ENCODE measurements at places on chromosomes 3 and 15.
A peak's percentile ranks its signal among the peaks of the same experiment; 100 is the strongest.

DNA sequence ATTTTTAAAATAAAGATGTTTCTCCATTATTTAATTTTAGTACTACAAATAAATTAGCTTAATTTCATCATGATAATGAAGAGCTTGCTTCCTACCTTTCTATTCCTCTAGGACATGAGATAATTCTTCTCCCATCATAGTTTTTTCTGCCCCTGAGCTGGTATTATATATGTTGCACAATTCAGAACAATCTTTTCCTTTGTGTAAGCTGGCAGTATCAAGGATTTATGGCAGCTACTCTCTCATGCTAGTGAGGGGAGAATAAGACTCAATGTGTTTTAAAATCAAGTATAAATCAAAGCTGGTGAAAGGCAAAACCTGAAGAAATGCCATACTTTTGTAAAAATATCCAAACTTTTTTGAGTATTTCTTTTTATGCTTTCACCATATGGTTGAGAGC, 1405.3 kb downstream of the SI start:
- no peak for DNase-seq

GRCh38 chr3:53083521-53083920, 37.6 kb upstream of the SFMBT1 start:
- DNase-seq, result no peak

DNA sequence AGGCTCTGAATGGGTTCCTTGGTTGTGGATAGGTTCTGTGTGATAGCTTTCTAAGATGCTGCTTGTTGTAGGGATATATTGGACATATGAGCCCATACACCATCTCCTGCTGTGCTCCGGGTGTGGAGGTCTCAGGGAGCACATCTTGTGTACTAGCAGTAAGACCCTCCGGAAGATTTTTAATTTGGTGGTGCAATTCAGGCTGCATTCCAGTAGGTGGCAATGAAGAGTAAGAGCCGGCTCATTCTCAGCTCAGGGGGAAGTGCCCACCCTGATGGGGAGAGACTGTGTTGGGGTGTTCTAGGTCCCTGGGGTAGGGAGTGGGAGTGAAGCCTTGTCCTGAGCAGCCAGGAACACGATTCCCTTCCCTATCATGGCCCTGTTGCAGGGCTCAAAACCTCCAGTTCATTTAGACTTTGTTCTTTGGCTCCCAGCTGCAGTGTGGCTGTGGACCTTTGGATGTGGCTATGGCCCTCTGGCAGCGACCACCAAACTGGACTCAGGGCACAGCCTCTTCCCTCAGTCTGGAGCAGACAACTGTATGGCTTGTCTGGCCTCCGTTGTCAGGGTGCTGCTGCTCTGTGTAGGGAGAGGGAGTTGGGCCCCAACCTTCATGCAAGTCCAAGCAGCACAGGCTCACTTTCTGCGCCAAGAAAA, 104.7 kb downstream of the UNC13C start:
- DNase-seq, result no peak

DNA sequence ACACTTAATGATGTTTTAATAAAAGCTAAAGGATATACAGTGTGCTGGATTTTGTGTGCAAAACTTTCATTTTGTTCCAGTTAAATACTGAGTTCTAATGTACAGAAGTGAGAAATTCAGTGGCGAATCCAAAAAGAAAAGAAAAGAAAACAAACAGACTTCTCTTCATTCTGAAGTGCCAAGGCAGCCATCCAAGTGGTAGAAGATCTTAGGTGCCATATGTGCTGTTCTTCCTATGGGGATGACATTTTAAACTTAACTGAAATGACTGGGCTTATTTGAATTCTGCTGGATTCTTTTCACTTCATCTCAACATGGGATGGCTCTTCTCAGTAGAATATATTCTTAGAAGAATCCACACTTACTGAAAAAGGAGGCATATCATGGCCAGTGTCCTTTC, 416.5 kb downstream of the ROBO2 start:
- DNase-seq, result no peak

- DNase-seq, result peak; percentile 20
Measured at GRCh38 chr15:41115652-41116115, 396 bp downstream of the INO80 start.

DNA sequence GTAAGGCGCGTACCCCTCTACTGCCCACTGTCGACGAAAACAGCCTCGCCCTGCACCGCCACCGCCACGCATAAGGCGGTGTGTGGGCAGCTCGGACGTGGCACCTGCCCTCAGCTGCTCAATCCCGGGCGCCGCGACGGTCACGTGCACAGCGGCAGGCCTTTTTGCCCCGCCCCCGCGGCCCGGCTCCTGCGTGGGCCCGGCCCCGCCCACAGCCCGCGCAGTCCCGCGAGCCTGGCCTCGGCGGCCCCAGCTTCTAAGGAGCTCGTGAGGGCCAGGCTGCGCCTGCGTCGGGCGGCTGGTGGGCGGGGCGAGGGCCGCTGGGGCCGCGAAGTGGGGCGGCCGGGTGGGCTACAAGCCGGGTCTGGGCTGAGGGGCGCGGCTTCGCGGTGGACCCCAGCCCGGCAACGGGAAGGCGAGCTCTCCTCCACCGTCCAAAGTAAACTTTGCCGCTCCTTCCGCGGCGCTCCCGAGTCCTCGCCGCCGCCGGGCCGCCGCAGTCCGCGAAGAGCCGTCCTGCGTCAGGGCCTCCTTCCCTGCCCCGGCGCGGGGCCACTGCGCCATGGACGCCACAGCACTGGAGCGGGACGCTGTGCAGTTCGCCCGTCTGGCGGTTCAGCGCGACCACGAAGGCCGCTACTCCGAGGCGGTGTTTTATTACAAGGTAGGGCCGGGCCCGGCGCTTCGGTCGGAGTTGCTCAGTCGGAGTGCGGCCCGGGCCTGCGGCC, at the start of gene CAPN7:
Gene CAPN7, plus strand, starts transcription at position 313 of the 728 bp plus-strand sequence. Its CDS starts 250 bp downstream, at position 563.
- DNase-seq, result peak; percentile 87

- no peak for DNase-seq
Measured at GRCh38 chr3:52270252-52270754, 8.1 kb downstream of the WDR82 start.

GRCh38 chr3:15007681-15008141, 57.4 kb downstream of the MRPS25 start:
- DNase-seq, result no peak

DNA sequence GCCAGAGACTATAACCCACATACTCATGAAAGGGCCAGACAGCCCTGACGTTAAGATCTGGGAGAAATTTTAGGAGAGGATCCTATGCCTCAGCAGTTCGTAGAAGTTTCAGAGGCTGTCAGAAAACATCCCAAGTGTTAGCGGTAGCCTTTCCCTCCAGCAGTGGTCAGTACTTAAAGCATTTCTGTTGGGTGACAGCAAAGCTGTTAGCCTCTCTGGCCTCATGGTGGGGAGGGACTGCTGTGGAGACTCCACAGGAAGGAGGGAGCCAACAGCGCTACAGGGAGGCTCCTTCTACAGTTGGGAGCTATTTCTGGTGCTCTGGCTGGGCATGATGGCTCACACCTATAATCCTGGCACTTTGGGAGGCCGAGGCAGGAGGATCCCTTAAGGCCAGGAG, 27.4 kb downstream of the IDH2 start:
- no peak for DNase-seq

- DNase-seq, result no peak
Measured at GRCh38 chr3:109023656-109024254, 70.1 kb upstream of the GUCA1C start.

GRCh38 chr3:148642616-148643015, 55.1 kb upstream of the AGTR1 start:
- DNase-seq, result no peak

DNA sequence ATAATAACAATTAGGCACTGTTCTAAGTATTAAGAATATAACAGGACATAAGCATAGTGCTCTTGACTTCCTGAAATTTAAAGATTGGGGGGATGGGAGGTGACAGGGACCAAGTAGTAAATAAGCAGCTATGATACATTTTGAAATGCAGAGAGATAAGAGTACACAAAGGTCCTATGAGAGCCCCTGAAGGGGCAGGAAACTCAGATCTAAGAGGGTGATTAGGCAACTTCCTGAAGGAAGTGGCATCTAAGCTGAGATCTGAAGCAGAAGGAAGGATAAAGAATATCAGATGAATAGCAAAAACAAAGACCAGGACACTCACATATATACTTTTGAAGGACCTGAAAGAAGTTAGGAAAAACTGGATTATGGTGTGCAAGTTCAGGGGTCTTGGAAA, 415.2 kb upstream of the FRG2C start:
- no peak for DNase-seq

DNA sequence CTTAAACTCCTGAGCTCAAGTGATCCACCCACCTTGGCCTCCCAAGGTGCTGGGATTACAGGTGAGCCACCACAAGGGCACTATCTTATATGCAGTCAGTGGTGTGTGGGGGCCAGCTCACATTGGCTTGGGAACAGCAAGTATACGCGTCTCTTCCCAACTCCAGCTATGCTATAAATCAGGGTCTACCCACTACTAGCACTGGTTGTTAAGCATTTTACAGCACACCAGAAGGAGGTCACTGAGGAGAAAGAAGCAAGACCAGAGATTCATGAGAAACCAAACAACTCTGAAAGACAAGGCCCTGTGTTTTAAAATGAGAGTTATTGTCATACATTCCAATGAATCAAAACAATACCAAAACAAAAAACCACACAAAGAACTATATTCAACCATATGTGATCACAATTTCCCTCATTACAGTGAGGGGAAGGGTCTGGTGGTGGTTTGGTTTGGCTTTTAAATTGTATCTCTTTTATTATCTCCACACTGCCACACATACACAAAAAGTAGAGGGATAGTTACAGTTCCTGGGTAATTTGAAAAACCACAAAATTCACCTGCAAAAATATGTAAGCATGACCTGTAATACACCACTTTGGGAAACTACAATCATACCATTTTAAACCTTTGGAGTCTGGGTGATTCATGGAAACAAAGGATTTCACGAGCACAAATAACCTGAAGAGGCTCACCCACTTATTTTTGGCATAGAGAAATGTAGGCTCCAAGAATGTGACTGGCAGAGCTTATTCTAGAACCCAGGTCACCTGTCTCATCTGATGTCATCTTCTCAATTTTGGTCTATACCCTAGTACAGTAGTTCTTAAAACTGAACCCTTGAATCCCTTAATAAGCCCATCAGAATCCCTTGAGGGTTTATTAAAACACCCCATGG, 5.2 kb downstream of the MAGI1 start:
- DNase-seq, result no peak

DNA sequence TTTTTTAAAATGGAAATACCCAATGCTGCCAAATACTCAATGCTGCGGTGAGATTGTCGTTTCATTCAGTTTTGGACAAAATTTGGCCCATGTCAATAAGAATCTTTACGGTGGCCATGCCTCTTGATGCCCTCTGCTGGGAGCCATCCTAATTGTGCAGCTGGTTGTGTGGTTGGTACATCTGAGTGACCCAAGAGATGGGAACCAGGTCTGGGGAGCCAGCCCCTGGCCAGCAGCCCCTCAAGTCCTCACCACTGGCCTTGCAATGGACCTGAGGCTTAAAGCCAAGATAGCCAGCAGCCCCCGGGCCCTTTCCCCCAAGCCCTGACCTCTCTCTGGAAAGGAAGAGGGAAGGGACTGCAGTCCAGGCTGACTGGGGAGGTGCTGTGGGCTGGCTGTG, 36.4 kb upstream of the ESYT3 start:
- DNase-seq, result no peak

- no peak for DNase-seq
Measured at GRCh38 chr15:99371180-99372103, 120.2 kb downstream of the LRRC28 start.

DNA sequence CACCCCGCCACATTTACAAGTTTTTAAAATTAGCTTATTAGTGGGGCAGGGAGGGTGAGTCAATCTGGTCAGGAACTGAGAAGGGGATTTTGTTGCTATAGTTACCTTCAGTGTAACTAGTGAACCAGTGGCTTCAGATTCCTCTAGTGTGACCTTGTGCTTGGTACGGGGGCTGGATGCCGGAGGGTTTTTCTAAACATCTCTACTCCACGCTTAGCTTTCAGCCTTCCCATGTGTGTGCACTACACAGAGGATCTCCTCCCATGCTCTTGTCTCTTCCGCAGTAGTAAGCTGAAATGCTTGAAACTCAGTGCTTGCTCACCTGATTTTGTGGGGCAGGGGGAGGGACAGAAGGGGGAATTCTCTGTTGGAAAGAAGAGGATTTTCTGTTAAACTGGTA, 67.9 kb upstream of the AKAP13 start:
- DNase-seq, result no peak

DNA sequence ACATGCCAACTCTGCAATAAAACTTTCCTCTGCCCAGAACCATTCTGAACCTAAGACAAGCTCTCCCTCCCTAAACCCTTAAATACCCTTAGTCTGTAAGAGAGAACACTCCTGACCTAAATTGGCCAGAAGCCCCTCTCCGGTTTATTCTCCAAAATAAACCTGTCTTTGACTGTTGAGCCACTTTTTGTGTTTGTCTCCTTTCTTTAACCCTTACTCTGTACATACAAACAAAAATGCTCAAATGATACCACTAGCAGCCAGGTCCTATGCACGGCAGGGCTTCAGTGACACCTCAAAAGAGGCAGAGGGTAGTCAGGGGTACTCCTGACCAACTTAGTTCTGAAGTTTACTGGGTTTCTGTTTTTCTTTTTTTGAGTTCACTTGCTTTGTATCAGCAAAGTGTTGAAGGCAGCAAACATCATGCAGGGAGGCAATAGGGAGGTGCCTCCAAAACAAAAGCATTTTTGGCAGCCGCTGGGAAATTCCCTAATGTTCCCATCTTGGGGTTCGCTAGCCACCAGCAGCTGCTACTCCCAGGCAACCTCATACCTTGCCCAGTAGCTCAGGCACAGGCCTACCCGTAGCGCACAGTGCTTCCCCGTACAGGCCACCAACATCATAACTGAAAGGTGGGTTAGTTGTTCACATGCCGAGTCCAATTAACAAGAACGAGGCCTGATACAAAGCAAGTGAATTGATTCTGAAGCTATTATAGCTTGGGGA, 62.9 kb upstream of the GCNT3 start:
- no peak for DNase-seq

DNA sequence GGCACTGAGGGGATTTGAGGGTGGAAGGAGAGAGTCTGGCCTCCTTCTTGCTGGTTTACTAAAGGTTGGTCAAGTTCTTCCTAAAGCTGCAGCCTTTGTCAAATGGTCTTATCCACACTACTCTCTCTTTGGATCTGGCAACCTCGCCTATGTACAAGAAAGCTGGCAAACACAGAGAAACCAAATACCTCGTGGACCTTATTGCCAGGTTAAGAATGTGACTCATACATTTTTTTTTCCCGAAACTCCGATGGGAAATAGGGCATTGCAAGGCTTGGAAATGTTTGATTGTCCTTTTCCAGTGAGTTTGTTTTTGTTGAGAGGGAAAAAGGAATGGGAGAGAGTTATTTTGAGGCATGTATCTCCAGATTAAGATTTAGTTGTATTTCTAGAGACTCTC, 13.9 kb downstream of the EOMES start:
- no peak for DNase-seq

- DNase-seq, result no peak
Measured at GRCh38 chr3:12952343-12953200, 111.2 kb upstream of the RPL32 start.

GRCh38 chr3:156655819-156656550, 18.4 kb upstream of the TIPARP start:
- no peak for DNase-seq

DNA sequence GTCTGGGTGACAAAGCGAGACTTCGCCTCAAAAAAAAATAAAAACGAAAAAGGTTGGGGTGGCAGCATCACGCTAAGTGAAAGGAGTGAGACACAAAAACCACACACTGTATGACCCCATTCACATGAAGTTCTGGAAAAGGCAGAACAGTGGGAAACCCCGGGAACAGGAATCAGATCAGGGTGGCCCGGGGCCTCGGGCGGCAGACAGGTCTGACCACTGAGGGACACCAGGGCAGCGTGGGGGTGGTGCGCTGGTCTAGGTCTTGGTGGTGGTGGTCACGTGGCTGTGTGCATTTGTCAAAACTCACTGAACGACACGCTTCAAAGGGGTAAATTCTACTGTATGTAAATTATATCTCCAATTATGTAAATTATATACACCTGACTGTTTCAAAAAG, 79.7 kb upstream of the PRR20G start:
- no peak for DNase-seq

GRCh38 chr3:171644681-171645080, 165.6 kb downstream of the PLD1 start:
- DNase-seq, result no peak
